Lower lobe of right lung (tissue), 2 donors: ENCODE measurements at places on chromosomes 1 and 21. TPM values are rescaled to one million over a fixed set of nuclear protein-coding genes. Genes with fewer than 3 reads are reported as not detected.
A peak's percentile ranks its signal among the peaks of the same experiment; 100 is the strongest.

DNA sequence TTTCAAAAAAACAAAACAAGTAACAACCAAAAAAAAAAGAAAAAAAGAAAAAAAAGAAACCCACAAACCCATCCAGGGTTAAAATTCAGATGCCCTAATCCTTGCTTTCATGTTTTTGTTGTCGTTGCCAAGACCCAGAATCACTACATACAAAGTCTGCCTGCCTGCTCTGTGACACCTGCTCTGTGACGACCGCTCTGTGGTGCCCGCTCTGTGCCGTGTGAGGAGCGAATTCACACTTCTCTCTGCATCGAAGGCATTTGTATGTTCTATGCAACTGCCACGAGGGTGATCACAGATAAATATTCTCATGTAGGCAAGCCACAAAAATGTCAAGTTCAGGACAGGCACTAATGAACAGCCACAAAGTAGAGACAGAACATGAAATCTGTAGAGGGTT is 178.6 kb downstream of the SLC45A1 start:
- no peak for DNase-seq
- no peak overlapping the region for H3K4me3 ChIP-seq
- H3K27me3 ChIP-seq: no peaks in the 10 kb centered on the region
- H3K27ac ChIP-seq: no peak overlapping the region
- peaks cover 52% of the 10 kb centered on the region for H3K36me3 ChIP-seq

The LDLRAD1 gene
- total RNA-seq: 13.7 TPM

The OSCP1 gene
- total RNA-seq: 17.1 TPM

DNA sequence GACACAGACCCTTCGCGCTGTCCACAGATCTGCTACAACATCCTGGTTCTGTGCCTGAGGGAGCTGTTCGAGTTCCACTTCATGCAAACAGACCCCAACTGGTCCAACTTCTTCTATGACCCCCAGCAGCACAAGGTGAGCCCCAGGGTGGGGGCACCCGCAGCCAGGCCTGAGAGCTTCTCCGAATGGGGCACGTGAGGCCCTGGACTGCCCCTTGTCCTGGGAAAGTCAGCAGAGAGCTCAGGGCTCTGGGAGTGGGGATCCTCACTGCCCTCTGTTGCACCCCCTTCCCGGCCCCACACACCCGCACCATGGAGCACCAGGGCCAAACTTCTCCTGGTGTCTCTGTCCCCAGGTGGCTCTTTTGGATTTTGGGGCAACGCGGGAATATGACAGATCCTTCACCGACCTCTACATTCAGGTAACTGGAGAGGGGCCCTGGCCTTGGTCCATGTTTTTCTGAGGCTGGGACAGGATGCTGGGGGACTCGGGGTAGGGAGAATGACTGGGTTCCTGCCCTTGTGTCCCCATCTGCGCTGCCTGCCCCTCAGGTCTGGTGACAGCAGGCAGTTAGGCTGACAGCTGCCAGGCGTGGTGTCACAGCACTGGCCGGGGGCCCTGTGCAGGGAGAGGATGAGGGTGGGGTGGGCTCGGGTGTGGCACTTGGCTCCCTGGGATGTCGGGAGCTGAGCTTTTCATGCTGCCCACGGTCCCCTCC is 44.6 kb downstream of the COQ8A start:
- H3K4me3 ChIP-seq: no peak overlapping the region
- no peaks in the 10 kb centered on the region for H3K27me3 ChIP-seq
- no peak overlapping the region for H3K27ac ChIP-seq
- H3K36me3 ChIP-seq: peaks cover 68% of the 10 kb centered on the region
- peaks cover 30% of the 10 kb centered on the region for H3K4me1 ChIP-seq
- DNase-seq: no peak

The ATP6V1G3 gene
- total RNA-seq: not detected

GRCh38 chr21:26169611-26170470 is 729 bp downstream of the APP start:
- H3K4me3 ChIP-seq: peak overlapping the region; percentile 96
- no peaks in the 10 kb centered on the region for H3K36me3 ChIP-seq
- no peaks in the 10 kb centered on the region for H3K27me3 ChIP-seq
- H3K27ac ChIP-seq: peak overlapping the region; percentile 85
- DNase-seq: peak; percentile 75

The OR2L13 gene
- not detected for total RNA-seq

DNA sequence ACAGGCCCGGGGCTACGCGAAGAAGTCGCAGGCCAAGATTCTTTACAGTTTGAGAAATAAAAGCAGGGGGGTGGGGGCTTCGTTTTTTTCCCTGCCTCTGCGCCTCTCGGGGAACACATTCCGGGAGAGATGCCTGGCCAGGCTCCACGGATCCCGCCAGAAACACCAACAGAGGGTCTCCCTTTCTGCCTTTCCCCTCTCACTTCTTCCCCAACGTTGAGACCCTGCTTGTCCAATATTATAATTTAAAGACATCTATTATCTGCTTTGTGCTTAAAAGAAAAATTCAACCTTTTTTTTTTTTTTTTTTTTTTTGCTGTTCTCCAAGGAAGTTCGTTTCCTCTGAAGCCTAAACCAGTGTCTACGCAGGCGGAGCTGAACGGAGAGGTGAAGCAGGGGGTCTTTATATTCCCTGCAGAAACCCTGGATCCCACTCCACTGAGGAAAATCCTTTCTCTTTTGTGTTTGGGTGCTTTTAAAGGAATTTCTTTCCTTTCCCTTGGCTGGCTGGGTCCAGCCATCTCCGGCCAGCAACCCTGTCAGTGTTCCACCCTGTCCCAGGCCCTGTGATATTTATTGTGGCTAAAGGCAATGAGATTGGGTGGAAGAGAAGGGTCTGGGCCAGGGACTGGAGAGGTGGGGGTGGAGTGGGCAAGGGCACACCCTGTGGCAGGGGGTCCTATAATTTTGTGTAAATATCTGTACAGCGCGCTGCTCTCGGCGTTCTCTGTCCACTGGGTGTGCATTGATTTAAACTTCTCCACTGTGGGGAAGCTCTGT is 2.2 kb downstream of the FOXD2 start:
- DNase-seq: no peak
- H3K4me3 ChIP-seq: no peak overlapping the region
- peaks cover 23% of the 10 kb centered on the region for H3K4me1 ChIP-seq
- no peaks in the 10 kb centered on the region for H3K36me3 ChIP-seq
